Foreskin fibroblast (primary cell): ENCODE measurements at places on chromosomes 2 and 18.

DNA sequence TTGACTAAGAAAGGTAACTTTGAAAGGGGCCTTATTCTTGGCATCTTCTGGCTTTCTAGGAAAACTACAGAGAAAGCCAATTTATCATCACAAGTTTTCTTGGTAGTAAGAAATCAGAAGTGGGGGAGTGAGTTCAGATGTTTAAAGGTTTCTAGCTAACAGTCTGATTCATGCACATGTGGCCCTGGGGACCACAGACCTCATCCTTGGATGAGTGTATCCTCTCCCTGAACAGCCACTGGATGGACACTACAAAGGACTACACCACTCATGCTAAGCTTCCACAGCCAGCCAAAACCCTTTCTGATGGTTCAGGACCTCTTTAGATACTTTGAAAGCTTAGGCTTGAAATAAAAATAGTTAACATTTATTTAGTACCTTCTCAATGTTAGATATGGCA is 218.3 kb upstream of the STK17B start:
- no peak for DNase-seq

GRCh38 chr2:109171444-109172334 is 42.7 kb downstream of the SH3RF3 start:
- peak; percentile 99 for DNase-seq

GRCh38 chr2:168712053-168712452 is 90.4 kb upstream of the NOSTRIN start:
- DNase-seq, result no peak

DNA sequence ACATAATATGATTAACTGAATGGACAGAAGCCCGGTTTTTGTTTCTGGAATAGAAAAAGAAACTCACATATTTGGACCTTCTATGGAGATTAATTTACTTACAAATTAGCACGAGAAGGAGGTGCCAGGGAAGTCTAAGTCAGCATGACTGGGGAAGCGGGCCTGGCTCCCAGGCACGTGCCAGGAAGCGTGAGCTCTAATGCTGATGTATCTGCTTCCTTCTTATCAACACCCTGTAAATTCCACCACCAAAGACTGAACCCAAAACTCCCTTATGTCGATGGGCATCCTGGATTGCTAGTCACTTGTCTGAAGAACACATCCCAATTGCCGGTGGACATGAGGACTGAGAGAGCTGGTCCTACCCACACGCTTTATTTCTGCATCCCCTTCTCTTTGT is 134.5 kb downstream of the GALNT14 start:
- no peak for DNase-seq

- DNase-seq, result no peak
Observed at GRCh38 chr2:96528700-96529375, 7.7 kb upstream of the ARID5A start.

GRCh38 chr2:191064590-191064989 is 50.6 kb upstream of the STAT1 start:
- no peak for DNase-seq

DNA sequence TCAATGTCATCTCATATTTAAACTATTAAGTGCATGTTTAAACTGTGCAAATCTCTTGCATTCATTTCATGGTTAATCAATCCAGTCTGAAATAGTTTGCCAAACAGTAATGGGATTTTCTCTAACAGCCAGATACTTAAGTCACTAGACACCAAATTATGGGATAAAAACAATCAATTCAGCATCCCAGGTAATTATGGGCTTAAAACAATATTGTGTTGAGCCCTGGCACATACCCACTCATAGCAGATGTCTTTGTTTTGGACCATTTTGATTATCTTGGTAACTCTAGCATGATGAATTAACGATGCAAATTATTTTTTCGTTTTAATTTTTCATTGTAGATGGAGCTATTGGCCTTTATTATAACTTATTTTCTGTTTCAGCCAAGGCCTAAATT is 118.5 kb upstream of the CD302 start:
- DNase-seq, result no peak
